ENCODE measurements at places on chromosomes 6 and 20.

DNA sequence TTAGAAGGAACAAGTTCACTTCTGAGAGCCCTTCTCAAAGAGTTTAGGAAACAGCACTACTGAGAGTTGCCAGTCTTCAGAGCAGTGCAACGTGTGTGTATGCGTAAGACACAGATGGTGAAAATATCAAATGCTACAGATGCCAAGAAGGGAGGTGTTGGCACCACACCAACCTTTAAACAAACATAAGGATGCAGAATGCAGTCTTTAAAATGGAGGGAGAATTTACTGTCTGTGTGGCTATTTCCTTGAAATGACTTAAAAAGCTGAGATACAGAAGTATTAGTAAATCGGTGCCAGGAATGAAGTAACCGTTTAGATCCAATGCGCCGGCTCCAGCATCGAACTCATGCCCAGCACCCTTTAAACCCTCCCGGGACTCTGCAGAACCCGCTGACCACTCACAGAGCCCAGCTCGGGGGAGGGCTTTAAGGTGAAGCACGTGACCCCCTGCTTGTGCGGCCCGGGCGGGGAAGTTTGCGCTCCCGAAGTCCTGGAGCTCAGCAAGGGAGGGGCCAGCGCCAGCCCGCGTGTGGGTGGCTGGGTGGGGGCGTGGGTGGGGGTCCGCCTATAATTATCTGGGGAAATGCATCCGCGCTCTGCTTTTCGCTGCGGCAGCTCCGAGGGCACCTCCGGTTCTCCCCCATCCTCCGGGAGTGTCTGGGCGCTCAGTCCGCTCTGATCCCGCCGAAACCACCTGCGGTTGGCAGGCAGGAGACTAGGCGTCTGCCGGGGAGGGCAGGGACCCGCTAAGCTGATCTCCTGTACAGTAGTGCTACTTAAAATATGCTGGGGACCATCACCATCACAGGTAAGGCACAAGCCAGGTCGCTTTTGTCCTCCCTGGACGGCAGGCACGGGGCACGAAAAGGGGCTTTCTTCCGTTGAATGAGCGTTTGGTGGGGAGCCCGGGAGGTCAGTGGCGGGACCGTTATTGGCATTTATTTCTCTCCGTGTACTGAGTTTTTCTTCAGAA lies 66.0 kb downstream of the ZBTB2 start:
- no peak for DNase-seq

- DNase-seq, result no peak
Measured at GRCh38 chr6:498795-499231, 107.3 kb downstream of the IRF4 start.

- DNase-seq, result no peak
Measured at GRCh38 chr20:63633732-63634131, 6.8 kb upstream of the GMEB2 start.

DNA sequence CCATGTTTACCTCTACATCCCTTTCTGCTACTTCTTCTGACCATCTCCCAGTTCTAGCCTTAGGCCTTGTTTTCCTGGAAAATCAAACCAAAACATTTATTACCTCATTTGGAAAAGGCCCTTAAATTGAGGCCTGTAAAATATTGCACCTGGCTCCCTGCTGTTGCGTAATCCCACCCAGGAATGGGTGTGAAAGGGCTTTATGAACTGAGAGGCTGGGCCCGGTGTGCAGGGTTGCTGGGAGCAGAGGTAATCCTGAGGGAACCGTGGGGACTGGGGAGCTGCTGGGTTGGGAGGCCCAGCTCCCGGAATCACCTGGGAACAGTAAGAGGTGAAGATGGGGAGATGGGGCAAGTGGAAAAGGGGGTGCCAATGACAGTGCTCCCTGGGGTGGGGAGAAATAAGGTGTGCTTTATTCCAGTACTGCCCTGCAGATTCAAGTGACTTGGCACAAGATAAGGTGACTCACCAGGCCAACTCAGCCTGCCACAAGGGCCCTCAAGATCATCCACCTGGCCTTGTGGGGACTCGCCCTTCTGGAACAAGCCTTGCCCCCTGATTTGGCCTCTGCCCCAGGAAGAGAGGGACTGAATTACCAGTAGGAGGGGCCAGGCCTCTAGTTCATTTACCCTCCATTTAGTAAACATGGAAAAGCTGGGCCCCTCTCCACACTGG lies 44.2 kb downstream of the KCNK5 start:
- peak; percentile 34 for DNase-seq

GRCh38 chr20:62702895-62703852 lies 5.5 kb upstream of the NTSR1 start:
- DNase-seq, result peak; percentile 89

DNA sequence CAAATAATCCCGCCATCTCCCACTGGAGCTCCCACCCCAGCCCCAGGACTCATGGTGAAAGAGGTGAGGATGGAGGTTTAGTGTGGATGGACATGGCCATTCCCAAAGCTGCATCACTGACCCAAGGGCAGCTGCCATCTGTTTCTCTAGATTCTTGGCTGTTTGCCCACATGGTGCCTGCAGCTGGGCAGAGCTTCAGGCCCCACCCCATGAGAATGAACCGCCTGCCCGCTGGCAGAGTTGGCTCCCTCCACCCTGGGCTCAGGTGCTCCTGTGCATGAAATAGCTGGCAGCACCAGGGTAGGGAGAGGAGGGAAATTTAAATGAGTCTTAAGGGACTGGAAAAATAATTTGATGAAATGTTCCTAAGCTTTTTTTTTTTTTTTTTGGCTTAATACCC lies 17.4 kb downstream of the SCML4 start:
- DNase-seq, result no peak

- no peak for DNase-seq
Measured at GRCh38 chr6:138267971-138268895, 49.9 kb upstream of the PBOV1 start.

DNA sequence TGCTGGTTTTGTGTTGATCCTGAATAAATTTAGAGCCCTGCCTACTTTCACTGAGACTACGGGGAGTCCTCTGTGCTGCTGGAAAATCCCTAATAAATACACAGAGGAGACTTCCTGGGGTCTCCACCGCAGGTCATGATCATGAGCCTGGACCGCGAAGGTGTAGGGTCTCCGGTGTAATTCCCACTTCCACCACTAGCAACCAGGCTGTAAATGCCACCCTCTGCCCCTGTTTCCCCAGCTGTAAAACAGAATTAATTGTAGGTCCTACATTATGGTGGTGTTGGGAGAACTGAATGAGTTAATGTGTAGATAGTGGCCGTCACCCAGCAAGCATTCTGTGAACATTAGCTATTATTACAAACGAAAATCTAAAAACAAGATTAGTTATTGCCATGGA lies 191.6 kb upstream of the THBS2 start:
- DNase-seq, result no peak

DNA sequence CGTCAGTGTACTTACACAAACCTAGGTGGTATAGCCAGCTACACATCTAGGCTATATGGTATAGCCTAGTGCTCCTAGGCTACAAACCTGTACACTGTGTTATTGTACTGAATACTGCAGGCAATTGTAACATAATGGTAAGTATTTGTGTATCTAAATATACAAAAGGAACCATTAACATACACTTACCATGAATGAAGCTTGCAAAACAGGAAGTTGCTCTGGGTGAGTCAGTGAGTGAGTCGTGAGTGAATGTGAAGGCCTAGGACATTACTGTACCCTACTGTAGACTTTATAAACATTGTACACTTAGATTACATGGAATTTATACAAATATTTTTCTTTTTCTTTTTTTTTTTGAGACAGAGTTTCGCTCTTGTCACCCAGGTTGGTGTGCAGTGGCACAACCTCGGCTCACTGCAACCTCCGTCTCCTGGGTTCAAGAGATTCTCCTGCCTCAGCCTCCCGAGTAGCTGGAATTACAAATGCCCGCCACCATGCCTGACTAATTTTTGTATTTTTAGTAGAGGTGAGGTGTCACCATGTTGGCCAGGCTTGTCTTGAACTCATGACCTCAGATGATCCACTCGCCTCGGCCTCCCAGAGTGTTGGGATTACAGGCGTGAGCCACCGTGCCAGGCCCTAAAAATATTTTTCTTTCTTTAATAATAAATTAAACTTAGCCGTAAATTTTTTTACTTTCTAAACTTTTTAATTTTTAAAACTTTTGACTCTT lies 15.4 kb upstream of the KIAA1755 start:
- peak; percentile 84 for DNase-seq

DNA sequence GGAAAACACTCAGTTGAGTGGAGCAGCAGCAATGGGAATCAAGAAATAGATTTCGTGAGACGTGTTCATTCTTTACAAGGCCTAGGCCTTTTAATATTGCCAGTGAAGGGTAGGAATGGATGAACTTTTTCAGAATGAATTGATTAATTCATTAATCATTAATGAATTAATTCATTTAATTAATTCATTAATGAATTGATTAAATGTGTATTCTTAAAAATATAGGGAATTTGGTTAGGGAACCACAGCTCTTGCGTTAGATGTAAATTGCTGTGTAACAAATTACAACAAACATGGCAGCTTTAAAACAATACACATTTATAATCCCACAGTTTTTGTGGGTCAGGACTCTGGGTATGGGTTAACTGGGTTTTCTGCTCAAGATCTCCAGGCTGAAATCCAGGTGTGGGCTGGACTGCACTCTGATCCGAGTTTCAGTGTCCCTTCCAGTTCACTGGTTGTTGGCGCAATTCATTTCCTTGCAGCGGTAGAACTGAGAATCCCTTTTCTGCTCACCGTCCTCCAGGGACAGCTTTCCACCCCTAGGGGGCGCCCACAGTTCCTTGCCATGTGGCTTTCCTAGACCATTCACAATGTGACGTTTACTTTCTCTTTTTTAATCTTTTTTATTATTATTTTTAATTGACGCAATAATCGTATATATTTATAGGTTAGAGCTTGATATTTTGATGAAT lies 32.8 kb upstream of the BCAS1 start:
- no peak for DNase-seq

DNA sequence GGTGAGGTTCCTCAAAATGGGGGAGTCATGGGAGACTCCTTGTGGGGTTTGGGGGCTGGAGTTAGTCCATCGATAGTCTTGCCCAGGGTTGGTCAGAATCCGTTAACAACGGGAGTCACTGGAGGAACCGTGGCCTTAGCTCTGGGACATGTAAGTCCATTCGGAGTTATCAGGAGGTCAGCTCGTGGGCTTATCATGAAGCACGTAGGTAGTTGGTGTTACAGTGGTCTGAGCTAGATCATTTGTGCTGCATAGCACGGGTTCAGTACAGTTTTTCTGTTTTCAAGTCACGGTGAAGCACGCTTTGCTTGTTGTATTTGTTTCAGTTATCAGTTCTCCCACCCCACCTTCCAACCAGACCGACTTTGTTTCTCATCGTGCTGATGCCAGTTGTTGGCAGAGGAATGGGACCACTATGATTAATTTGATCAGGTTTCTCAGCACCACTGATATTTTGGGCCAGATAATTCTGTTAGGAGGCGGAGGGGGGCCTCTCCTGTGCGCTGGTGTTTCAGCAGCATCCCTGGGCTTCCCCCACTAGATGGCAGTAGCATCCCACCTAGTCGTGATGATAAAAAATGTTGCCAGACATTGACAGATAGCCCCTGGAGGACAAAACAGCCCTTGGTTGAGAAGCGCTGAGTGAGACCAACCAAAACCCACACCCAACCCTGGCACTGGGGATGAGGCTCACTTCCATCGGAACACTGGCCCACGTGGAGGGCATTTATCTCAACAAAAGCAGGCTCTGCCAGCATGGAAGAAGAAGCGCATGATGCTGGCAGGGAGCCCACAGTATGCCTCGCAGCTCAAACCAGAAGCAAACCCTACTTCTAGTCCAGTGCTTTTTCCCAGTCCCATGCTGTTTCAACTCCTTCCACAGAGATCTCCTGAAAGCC lies 2.2 kb upstream of the APMAP start:
- peak; percentile 47 for DNase-seq

GRCh38 chr6:94389218-94389617 lies 969.9 kb upstream of the EPHA7 start:
- DNase-seq, result peak; percentile 30

DNA sequence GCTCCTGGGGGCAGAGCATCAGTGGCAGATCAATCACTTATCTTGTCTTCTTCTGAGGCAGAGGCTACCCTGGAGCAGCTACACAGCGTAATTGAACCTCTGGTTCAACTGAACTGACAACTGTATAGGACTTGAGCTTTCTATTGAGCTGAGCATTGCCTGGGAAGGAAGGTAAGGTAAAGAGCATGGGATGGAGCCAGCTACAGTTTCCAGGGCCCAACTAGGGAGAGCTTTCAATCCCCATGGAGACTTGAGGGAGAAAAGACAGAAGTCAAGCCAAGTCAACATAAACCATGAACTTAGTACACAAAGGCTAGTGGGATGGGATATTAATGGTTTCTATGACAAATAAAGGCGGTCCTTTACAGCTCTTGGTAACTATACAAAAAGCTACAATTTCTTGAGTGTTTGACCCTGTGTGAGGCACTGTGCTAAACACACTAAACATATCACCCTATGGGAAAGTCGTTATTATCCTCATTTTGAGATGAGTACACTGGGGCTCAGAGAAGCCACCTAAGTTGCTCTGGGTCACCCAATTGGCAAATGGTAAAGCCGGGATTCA lies 140.7 kb upstream of the SLC22A23 start:
- no peak for DNase-seq

DNA sequence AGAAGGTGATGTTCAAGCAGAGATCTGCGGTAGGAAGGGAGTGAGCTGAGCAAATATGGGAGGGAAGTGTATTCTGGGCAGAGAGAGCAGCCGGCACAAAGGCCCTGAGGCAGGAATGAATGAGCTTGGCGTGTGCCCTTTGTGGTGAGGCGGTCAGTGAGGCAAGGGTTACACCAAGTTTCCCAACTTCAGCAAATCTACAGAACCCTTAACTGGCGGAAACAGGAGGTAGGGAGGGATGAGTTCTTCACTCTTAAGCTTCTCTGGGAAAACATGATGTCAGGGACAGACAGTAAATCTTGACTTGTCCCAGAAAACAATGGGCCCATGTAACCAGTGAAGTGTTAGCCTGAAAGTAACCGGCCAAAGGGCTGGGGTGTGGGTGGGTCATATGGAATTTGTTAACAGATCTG lies 97.1 kb upstream of the PTPN1 start:
- no peak for DNase-seq

- no peak for DNase-seq
Measured at GRCh38 chr20:49865559-49865958, 49.8 kb downstream of the SPATA2 start.

GRCh38 chr20:17558154-17558940 lies 11.5 kb upstream of the DSTN start:
- peak; percentile 85 for DNase-seq

DNA sequence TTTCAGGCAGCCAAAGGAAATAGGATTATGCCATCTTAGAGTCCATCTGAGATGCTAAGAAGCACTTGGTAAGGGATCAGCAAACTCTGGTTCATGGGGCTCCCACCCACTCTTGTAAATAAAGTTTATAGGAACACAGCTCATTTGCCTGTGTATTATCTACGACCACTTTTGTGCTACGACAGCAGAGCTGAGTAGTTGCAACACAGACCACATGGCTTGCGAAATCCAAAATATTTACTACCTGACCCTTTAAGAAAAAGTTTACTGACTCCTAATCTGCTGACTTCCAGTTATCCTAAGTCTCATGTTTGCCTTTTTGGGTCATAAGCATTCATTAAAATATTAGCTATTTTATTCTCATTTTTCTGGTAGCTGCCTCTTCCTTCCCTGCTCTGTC lies 859.0 kb downstream of the QKI start:
- no peak for DNase-seq

All from foreskin keratinocyte (primary cell).